ENCODE measurements at places on chromosomes 2 and 18. TPM values are rescaled to one million over a fixed set of nuclear protein-coding genes. Genes with fewer than 3 reads are reported as not detected.

Gene TSN
- 91.4 TPM for total RNA-seq

Gene BMPR2
- total RNA-seq: 65.1 TPM

Gene HYCC2
- total RNA-seq: 2.8 TPM

Gene INPP5D
- total RNA-seq: 15.4 TPM

Gene ZBTB14
- total RNA-seq: 27.4 TPM

Gene SERPINB3
- total RNA-seq: not detected

Gene CPS1
- 0.29 TPM for total RNA-seq

Gene REG1B
- total RNA-seq: not detected

Gene LIMS1
- total RNA-seq: 166 TPM

Gene B3GNT7
- 4.1 TPM for total RNA-seq

Gene TBC1D8
- 19.4 TPM for total RNA-seq

Gene TXNDC2
- total RNA-seq: 0.24 TPM

Gene SNRNP200
- 147 TPM for total RNA-seq

Gene ANKRD53
- total RNA-seq: not detected

Gene OTOS
- total RNA-seq: not detected

Gene AP1S3
- not detected for total RNA-seq

Gene LCT
- 0.07 TPM for total RNA-seq

Gene DAW1
- total RNA-seq: not detected

Gene GKN1
- not detected for total RNA-seq

Gene CLASP1
- total RNA-seq: 14.1 TPM

Gene ITGB6
- not detected for total RNA-seq

Gene CNDP1
- 1.0 TPM for total RNA-seq

Gene GPD2
- total RNA-seq: 41.6 TPM

Gene APLF
- total RNA-seq: 25.9 TPM

Gene KHK
- total RNA-seq: 21.6 TPM

Gene FBLN7
- total RNA-seq: 6.1 TPM

Gene GFPT1
- 24.3 TPM for total RNA-seq

Gene KCNF1
- not detected for total RNA-seq
